ENCODE measurements at places on chromosomes 4 and X.

- no peak for DNase-seq
Observed at GRCh38 chrX:24306440-24306839, 7.4 kb downstream of the SUPT20HL2 start.

DNA sequence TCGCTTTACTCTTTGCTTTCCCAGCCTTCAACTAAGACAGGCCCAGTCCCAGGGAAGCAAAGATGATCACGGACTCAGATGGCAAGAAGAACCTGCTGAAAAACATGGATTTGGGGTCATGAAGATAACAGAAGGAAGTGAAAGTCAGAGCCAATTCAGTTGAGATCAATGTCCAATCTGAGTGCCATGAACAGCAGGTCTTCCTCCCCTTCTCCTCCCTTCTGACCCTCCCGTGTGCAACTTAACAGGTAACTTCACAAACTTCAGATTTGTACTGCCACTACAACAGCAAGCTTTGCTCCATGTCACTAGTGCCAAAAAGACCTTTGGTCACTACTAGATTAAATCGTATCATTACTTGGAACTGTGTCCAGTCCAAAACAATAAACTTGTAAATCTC, 15.5 kb upstream of the SGMS2 start:
- no peak for DNase-seq

DNA sequence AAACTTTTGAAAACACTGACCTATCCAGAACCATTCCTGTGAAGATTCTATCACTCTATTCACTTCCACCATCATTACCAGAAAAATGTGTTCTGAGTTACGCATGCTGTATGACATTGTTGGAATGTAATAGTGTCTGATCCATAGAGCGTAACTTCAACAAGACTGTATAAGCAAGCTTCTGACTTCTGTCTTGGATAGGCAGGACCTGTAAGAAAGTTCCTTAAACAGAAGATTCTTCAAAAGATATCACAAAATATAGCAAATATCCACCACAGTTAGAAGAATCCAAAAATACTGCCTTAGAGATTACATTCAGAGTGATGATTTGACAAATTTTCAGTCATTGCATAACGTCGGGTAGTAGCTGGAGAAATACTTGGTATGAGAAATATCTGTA, 14.0 kb upstream of the SPOCK3 start:
- no peak for DNase-seq

DNA sequence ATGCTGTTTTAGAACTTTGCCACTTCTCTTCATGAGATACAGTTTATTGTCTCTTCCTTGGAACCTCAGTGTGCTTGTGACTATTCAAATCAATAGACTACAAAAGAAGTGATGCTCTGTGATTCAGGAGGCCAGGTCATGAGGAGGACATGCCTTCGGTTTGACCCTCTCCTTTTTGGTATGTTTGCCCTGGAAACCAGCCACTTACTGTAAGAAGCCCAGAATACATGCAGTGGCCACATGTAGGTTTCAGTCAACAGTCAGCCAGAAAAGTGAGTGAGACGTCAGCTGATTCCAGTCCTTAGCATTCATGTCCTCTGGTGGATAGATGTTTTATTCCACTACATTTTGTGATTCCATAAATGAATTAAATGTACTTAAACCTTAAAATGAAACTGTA, 328.7 kb downstream of the PCDH18 start:
- DNase-seq = no peak

GRCh38 chr4:124060261-124060918, 652.1 kb downstream of the ANKRD50 start:
- peak; percentile 64 for DNase-seq

Measured in femur (tissue), 1 donor.